ENCODE measurements at places on chromosomes 11 and 22. TPM values are rescaled to one million over a fixed set of nuclear protein-coding genes. Genes with fewer than 3 reads are reported as not detected.

SPA17 gene
- 3.9 TPM for total RNA-seq

OR2AG2 gene
- 0.10 TPM for total RNA-seq

NAALADL1 gene
- total RNA-seq, result 26.3 TPM

ST14 gene
- not detected for total RNA-seq

MYOD1 gene
- total RNA-seq, result not detected

MS4A3 gene
- not detected for total RNA-seq

Data from smooth muscle cell of the pulmonary artery (primary cell).